ENCODE measurements at places on chromosomes 1 and 21. TPM values are rescaled to one million over a fixed set of nuclear protein-coding genes. Genes with fewer than 3 reads are reported as not detected.

DNA sequence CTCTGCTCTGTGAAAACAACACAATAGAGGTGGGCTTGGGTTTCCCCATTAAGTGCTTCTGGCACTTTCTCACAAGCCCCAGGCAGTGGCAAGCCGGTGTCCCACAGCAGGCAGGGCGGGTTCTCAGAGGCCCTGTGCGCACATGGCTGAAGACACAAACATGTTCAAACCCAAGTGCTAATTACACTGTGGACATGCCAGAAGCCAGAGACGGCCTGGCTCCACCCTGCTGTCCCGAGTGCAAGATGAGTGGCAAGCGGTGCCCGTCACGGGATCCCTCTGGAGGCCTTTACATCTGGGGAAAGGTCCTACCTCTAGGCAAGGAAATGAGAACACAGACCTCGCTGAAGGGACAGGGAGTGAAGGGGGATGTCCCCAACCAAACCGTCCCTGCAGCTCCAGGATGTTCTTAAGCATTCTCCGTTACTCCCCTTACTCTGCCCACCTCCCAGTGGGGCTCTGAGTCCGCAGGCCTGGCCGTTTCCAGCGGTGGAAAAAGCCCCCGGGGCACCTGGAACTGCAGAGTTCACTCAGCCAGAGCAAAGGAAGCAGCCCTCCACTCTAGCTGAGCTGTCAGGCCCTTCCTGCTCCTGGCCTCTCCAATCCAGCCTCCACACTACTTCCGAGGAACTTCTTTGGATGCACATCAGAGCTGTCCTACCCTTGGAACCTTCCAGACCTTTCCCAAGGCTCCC, 57.4 kb downstream of the SLC66A1 start:
- no peak for DNase-seq

DNA sequence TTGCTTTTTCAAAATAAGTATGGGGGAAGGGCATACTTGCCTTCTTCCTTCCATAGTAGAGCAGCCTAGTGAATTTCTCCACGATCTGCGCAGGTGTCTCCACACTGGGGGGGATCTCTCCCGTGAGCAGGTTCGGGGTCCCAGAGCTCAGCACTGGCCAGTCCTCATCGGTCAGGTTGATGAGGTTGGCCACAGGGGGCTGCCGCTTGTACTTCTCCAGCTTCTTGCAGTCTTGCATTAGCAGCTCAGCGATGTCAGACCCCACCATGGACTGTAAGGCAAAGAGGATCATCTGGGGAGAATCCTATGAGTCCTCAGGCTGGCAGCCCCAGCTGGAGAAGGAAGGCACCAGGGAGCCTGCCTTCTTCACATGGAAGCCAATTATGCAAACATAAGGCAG, 11.8 kb downstream of the SEC16B start:
- DNase-seq, result no peak

GRCh38 chr1:110011527-110012041, 22.8 kb upstream of the STRIP1 start:
- DNase-seq, result no peak

DNA sequence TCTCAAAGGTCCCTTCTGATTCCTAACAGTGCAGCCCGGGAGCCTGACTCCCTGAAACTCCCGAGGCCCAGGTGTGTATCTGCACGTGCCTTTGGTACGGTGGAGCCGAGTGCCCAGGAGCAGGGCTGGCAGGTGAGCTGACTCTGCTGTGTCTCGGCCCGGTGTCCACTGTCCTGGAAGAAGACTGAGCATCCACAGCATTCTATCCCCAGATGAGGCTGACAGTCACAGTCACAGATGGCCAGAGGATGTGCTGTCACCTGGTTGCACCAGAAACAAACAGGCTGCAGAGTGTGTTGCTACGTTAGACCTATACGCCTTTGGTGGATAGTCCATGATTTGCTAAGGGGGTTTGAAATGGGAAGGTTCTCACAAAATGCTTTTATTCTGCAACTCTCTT, 9.8 kb downstream of the ETV3L start:
- DNase-seq, result no peak

The SLC5A9 gene
- total RNA-seq, result under 0.01 TPM

DNA sequence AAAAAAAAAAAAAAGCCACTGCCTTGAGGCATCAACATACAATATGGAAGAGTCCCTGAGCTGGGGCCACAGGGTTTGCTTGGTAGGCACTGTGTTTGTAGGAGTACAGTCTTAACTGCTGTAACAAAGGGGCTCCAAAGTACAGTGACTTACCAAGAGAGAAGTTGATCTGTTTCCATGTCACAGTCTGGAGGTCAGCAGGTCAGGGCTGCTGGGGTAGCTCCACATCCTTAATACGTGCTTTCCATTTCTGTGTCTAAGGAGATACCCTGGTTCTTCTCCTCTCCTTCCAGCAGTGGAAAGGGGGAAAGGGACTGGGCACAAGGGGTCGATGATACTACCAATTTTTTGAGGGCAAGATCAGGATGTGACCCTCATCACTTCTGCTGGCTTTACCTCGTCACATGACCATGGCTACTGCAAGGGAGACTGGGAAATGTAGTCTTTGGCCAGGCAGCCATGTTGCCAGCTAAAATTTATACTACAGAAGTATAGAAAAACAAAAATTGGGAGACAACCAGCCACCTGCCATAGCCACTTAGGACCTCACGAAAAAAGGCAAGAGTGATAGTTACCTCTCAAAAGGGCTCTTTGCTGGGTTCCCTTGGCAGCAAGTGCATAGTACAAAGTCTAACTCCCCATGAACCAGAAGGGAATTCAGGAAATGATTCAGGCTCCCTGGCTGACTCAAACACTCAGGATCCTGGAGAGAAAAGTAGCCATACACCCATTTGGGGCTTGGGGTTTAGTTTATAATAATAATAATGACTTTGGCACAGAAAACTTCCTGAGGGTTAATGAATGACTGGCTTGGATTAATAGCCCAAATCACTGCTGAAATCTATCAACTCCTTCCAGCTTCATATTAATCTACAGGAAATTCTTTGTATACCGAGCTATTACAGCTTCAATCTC, 52.7 kb upstream of the ATP5PO start:
- peak; percentile 96 for DNase-seq

GRCh38 chr1:156874572-156875340, 14.1 kb downstream of the NTRK1 start:
- no peak for DNase-seq

DNA sequence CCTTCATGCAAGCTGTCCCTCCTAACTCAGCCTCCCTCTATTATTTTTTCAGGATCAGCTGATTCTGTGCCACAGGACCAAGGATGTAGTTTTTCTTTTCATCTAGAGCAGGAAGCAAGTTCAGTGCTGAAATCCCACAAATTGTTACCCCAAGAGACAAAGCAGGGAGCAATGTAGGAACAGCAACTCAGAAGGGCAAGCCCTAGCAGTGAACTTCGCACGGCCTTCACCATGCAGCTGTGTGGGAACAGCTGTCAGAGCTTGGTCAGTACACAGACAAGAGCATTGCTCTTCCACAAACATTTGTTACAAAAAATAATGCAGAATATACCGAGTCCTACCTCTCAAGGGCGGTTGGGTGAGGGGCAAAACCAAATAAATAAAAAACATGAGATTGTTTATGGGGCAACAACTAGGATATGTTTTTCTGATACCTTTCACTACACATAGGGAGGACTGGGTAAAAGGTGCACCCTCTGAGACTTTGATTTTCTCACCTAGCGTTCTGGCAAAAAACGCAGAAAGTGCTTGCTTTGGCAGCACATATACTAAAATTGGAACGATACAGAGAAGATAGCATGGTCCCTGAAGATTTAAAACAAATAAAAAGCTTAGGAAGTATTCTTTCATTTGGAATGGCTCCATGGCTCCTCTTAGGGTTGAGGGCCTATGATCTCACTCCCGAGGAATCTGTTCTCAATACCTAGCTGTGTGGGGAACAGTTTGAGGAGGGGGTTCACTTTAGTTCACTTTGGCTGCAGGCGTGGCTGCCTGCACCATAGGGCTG, 37.1 kb upstream of the ANGPTL7 start:
- DNase-seq, result no peak

DNA sequence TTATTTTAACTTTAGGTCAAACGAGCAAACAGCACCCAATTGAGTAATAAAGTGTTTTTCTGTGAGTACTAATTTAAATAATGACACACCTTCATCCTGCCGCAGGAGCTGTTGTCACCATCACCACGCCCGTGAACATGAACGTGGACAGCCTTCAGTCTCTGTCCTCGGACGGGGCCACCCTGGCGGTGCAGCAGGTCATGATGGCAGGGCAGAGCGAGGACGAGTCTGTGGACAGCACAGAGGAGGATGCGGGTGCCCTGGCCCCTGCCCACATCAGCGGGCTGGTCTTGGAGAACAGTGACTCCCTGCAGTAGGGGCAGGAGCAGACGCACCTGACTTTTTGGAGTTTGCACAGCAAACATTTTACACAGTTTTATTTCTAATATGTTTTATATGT, 45.9 kb downstream of the CBS start:
- no peak for DNase-seq

The CLCN6 gene
- 5.9 TPM for total RNA-seq

The KPRP gene
- not detected for total RNA-seq

The CACNA1E gene
- under 0.01 TPM for total RNA-seq

DNA sequence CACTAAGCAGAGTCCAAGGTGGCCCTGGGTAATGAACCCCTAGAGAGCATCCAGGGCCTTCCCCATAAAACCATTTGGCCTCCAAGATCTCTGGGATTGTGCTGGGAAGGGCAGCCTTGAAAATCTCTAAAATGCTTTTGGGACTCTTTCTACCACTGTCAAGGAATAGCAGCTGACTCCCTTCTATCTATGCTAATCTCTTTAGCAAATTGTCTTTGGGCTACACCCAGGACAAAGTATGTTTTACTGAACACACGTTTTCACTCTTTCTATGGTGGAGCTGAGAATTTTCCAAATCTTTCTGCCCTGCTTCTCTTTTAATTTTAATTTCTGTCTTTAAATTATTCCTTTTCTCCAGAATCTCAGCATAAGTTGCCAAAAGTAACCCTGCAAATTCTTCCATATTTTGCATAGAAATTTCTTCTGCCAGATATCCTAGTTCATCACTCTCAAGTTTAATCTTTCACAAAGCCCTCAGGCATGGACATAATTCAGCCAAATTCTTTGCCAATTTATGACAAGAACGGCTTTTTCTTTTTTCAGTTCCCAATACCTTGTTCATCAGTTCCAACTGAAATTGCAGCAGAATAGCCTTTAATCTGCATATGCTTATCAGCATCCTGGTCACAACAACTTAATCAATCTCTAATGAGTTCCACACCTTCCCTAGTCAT, 687.0 kb upstream of the ADGRL4 start:
- no peak for DNase-seq

The CSF3R gene
- total RNA-seq, result not detected

- DNase-seq, result no peak
These were observed 97.5 kb upstream of the KCNJ6 start for GRCh38 chr21:38013741-38014140.

DNA sequence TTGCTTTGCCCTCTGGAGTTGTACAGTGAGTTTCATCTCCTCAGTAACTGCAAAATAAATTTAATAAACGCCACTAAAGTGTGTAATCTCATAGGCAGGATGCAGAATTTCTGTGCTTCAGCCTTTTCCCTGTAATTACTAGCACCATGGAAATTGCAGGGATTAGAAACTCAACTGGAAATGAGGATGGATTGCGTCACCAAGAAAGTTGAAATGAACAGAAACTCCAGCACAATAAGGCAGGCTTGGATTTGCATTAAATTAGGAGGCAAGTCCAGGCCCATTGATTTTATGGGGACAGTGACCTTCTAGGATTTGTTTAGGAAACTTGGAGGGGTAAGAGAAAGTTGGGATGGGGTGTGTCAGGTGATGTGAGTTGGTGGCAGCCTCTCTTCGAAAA, 197.5 kb downstream of the PTPRU start:
- DNase-seq, result no peak

DNA sequence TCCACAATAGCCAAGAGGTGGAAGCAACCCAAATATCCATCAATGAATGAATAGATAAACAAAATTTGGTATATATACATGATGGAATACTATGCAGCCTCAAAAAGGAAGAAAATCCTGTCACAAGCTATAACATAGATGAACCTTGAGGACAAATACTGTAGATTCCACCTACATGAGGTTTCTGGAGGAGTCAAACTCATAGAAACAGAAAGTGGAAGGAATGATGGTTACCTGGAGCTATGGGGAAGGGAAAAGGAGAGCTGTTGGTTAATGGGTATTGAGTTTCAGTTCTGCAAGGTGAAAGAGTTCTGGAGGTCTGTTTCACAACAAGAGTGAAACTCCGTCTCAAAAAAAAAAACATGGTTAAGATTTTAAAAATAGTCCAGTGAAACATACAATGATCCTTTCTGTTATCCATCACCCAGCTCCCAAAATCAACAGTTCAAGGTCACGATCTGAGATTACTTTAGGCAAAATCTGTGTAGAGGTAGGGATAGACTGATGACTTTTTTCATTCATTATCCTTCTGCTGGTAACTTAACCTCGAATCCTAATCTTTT, 80.8 kb upstream of the HNRNPU start:
- DNase-seq, result no peak

- DNase-seq, result no peak
These were observed 251.0 kb downstream of the RHOU start for GRCh38 chr1:228986093-228986904.

Measured in dermis microvascular lymphatic vessel endothelial cell (primary cell).